ENCODE measurements at places on chromosomes 4 and X.

DNA sequence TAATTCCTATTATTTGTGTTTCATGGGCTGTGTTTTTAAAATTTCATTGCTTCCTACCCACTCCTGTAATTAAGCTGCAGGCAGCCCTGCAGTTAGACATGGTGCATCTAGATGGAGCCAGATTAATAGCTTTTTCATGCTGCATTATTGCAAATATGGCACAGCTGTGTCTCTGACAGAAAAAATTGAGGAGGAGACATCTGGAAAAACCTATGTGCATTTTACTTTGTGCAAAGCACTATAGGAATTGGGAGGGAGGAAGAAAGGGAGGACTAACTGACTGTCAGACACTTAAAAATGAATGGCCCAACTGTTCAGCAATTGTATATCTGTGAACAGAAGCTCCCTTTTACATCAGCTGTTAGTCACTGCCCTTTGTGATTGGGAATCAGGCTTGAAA, 8.1 kb upstream of the RPGR start:
- no peak for DNase-seq

- DNase-seq, result no peak
These were observed 12.9 kb upstream of the WDR19 start for GRCh38 chr4:39169426-39169825.

DNA sequence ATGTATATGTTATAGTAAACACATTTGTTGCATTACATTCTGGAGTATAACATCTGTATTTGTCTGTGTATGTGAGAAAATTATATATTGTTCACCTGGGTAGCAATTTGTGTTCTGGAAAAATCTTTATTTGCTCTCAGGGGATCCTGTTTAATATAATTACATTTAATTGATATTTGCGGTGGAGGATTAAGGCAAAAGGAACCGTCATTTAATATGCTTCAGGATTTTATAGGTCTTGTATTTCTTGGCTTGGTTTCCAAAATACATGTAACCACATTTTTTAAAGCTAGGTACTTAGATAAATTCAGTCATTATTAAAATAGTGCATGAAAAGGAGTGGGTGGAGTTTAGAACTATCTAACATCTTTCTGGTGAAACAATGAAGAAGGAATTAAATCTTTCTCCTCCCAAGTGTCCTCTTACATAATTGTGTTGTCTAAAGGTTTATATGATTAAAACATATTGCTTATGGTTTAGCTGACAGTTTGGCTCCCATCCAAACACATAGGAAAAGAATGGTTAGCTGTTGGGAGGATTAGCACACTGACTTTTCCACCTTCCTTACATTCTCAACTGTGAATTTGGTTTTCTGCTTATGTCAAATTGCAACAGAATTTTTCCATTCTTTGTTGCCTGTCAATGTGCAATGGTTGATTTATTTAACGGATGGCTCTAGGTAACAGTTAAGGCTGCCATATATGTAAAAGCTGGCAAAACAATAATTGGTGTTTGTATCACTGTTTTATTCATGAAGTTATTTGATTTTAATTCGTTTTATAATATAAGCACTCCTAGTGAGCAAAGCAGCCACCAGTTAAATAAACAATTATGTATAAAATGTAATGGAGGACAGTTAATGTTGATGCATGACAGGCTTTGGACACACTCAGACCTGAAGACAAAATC, 250.8 kb upstream of the SFRP2 start:
- peak; percentile 4 for DNase-seq

GRCh38 chrX:4277122-4277521, 563.7 kb upstream of the PRKX start:
- no peak for DNase-seq

Measured in NCI-H146 (cell line).